Sigmoid colon (tissue), 7 donors: ENCODE measurements at places on chromosomes 16 and 17. TPM values are rescaled to one million over a fixed set of nuclear protein-coding genes. Genes with fewer than 3 reads are reported as not detected.

Gene ABI3
- total RNA-seq, result 7.1 TPM

Gene PRR15L
- total RNA-seq, result not detected

Gene AXIN2
- 9.1 TPM for total RNA-seq

Gene TERB1
- total RNA-seq, result under 0.01 TPM

Gene TEKT1
- not detected for total RNA-seq
